ENCODE measurements at places on chromosomes 12 and 14. TPM values are rescaled to one million over a fixed set of nuclear protein-coding genes. Genes with fewer than 3 reads are reported as not detected.

CLEC12A gene
- total RNA-seq, result 7.5 TPM

ANKRD33 gene
- not detected for total RNA-seq

- no peak for DNase-seq
Observed at GRCh38 chr12:124637581-124637981, 70.2 kb upstream of the NCOR2 start.

GRCh38 chr14:78997811-78998210 is 827.6 kb downstream of the NRXN3 start:
- no peak for DNase-seq

- DNase-seq, result no peak
Observed at GRCh38 chr12:30965613-30965985, 39.1 kb downstream of the TSPAN11 start.

DNA sequence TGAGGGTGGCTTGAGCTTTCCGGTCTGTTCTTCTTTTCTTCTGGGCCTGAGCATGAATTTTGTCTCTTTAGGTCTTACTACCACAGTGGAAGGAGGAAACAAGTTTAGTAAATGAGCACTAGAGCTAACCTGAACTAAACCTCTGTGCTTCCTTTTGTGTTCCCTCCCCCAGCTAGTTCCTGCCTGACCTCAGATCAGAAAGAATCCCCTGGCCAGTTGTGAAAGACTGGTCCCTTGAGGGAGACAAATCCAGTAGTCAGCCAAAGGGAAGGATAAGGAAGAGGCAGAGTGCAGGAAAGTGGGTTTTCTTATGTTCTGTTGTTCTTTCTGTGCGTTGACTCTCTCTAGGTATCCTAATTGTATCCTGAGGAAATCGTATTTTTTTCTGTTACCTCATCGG is 17.5 kb downstream of the ZNF664 start:
- DNase-seq, result no peak

DNA sequence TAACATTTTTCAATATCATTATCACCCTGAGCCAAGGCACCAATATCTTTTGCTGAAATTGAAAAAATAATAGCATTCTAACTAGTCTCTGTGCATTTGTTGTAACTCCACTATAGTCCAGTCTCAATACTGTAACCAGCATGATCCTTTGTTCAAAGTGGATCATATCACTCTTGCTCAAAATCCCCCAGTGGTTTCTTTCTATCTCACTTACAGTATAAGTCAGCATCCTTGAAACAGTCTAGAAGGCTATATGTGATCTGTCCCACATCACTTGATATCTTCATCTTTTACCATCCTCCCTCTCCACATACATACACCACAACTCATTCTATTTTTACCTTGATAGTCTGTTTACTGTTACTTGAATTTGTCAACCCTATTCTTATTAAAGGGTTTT is 435.7 kb downstream of the CCER1 start:
- DNase-seq, result no peak

- no peak for DNase-seq
Observed at GRCh38 chr14:50085570-50086320, 30.6 kb downstream of the VCPKMT start.

TAS2R42 gene
- not detected for total RNA-seq

- no peak for DNase-seq
Observed at GRCh38 chr14:106417224-106418049, 891.1 kb downstream of the TMEM121 start.

HSPB8 gene
- 66.4 TPM for total RNA-seq

- DNase-seq, result no peak
Observed at GRCh38 chr12:126397071-126397581, 1331.9 kb downstream of the AACS start.

GRCh38 chr12:118371321-118372282 is 1.1 kb downstream of the TAOK3 start:
- DNase-seq, result no peak

- DNase-seq, result no peak
Observed at GRCh38 chr12:2692080-2692479, 102.7 kb upstream of the FKBP4 start.

CCNB1IP1 gene
- 22.1 TPM for total RNA-seq

DNA sequence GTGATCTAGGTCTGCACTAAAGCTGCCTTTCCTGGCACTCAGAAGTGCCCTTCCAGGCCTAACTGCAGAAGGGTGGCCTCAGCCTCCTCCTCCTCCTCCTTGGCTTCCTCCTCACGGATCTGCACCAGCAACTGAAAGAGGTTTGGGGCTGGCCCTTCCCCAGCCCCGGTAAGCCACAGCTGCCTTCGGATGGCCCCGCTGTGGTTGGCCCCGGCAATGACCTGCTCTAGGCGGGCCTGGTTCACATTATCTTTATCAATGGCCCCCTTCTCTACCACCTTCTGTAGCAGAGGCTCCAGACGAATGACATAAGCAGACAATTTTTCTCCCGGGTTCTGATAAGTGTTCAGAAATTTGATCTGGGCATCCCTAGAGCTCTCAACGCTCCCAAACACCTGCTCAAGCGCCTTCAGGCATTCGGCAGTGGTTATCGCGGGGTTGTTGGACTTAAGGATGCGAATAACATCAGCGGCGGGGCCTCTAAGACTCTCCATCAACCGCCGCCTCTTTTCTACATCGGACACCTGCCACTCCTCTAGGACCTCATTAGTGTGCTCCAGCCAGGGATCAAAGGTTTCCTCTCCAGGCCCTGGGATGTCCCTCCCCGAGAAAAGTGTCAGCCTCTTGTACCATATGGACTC is 1.5 kb downstream of the PNMA1 start:
- DNase-seq, result no peak

- DNase-seq, result no peak
Observed at GRCh38 chr12:64252681-64253080, 30.6 kb upstream of the KICS2 start.

DNA sequence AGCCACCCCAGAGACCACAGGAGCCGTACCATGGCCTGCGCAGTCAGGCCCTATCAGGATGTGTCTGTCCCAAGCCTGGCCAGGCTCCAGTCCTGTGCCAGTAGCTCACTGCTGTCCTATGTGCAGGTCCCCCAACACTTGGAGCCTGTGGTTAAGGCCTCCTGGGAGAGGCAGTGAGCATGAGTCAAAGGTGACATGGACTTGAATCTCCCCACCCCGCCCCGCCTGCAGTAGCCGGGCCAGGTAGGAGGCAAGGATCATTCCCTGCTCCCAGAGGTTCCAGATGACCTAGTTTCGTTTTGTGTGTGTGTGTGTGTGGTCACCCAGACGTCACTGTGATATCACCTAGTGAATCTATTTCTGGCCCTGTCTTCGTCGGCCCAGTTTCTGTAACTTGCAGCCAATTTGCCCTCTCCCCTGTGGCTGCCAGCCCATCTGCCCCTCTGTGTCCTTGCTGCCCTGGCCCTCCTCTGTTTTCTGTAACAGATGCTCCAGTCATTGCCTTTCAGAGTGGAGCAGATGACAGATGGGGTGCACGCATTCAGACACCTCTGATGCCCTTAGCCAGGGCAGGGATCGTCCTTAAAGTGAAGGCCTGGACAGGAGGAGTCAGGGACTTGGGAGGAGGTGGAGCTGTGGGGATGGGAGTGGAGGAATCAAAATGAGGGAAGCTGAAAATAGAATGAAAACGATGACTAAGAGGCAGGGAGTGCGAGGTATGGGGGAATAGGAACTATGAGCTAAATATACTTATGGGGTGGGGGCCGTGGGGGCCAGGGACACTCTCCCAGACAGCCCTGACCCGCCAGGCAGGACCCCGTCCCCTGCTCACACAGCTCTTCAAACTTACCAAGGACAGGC is 37.4 kb downstream of the SLC6A12 start:
- DNase-seq, result no peak

GRCh38 chr12:80162177-80162576 is 62.8 kb downstream of the OTOGL start:
- DNase-seq, result no peak

DNA sequence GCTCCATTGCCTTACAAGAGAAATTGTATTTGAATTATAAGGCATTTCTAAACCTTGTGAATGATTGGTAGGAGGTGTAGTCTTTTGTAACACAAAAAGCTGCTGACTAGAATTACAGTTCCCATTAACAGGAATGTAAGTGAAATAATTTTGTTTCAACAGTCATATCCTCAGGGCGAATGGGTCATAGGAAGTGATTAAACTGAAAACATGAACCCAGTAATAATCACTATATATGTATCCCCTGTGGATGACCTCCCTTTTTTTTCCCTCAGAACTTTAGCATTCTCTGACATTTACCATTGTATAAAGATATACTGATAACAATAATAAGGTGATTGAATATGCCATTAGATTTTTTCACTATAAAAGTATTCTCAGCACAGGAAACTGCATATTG is 312.3 kb downstream of the ATP23 start:
- DNase-seq, result no peak

DNA sequence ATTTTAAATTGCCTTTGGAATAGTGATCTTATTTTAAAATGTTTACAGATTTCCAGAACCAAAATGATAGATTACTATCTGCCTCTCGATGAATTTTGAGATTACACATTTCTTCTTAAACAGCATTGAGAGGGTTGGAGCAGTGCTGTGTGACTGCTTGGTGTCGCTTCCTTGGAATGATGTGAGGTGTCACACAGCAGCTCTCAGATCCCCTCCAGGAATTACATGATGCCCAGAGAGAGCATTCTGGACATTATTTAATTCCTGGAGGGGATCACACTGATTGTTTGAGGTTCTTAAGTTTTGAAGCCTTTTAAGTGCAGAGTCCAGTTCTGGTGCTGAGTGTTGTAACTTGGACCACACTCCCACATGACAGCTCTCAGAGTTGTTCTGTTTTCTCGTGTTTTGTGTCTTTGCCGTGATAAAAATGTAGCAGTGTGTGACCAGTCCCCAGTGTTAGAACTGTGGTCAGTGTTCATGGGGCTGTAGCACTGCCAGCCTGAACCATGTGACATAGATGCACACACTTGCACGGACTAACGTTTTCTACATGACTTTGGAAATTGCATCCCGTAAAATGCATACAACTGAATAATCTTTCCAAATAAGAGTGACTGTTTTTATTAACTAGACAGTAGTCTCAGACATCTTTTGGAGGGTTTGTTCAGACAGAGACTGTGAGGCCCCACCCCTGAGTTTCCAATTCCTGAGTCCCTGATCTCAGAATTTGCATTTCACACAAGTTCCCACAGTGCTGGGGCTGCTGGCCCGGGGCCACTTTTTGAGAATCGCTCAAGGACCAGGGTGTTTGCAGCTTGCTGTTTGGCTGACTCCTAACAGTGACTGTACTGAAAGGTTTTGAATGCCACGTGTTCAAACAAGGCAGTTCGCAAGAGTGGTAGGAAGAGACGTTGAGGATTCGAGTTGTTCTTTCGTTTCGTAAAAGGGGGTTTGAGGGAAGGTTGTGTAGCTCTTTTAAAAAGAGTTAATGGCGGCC is 26.0 kb downstream of the XRCC3 start:
- peak; percentile 76 for DNase-seq

LUM gene
- total RNA-seq, result 170 TPM

FOXN4 gene
- total RNA-seq, result not detected

DNA sequence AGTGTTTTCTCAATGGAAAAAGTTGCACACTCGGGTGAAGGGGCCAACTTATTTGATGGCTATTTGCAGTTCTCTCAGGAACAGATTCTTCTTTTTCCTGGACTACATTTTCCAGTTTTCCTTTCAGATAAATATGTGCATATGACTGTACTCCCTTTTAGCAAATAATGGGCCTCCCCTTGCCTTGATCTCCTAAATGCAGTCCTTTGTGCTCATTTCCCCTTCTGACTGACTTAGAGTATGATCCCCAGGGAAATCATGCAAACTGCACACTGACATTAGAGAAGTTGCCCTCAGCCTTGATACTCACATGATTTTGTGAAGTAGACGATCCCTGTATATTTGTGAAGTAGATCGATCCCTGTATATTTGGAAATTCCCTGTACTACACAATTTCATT is 492.9 kb upstream of the NOVA1 start:
- DNase-seq, result no peak

ZCCHC8 gene
- 14.9 TPM for total RNA-seq

RASSF9 gene
- total RNA-seq, result 1.5 TPM

DPF3 gene
- 0.64 TPM for total RNA-seq

- no peak for DNase-seq
Observed at GRCh38 chr12:57086493-57087009, 2.4 kb upstream of the NAB2 start.

KRT1 gene
- not detected for total RNA-seq

- no peak for DNase-seq
Observed at GRCh38 chr12:32120419-32120818, 13.8 kb downstream of the BICD1 start.

DNA sequence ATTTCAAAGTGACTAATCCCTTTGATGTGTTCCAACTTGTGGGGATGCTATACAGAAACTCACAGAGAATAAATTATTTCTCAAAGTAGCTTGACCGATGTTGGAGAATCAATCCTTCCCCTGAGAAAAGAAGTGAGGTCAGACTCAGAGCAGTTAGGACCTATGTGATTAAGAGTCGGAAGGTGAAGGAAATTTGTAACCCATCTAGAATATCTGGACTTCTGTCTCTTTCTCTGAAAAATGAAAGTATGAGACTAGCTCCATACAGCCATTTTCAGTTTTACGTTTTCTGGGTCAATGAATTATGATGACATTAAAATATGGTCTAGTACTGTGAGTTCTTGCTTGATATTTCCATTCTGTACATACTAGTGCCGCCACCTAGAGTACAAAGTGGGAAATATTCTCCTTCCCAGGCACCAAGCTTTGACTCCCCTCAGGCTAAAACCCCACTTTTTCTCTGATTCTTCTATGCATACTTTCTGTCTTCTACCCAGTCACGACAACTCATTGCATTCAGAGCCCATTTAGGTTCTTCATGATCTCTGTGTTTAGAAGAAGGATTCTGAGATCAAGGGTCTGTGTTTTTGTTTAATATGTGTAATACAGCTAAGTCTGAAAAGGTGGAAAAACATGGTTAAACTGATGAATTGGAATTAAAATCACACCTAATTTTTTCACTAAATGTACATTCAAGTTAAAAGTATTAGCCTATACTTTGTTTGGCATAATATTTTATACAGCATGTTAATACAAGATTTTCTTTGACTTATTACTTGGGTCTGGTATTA is 6.9 kb upstream of the NTS start:
- no peak for DNase-seq

DNA sequence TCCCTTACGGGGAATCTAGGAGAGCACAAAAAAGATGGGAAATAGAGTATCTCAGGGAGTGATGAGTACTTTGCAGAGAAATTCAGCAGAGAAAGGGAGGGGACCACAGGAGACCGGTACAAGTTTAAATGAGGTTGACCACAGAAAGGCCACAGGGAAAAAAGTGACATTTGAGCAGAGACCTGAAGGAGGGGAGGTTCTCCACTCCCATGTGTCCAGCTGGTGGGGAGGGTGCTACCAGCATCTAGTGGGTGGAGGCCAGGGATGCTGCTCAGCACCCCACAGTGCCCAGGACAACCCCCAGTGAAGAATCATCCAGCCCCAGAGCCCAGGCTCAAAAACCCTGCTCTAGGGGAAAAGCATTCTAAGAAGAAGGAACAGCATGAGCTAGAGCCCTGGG is 34.6 kb downstream of the TESC start:
- no peak for DNase-seq

DNA sequence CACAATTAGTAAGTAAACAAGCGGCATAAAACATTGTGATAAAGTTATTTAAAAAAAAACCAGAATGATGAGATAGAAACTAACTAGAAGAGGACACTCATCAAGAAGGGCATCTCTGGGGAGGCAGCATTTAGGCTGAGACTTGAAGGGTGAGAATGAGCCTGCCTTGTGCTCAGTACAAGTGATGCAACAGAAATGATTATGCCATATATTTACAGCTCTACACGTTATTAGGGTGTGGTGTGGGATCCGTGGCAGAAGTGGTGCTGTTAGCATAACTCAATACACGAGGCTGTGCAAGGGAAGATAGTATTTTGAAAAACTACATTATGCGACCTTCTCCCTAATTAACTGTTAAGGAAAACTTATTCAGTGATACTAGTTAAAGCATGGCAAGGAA is 178.5 kb upstream of the ATF7IP start:
- no peak for DNase-seq

Data from mesenteric fat pad (tissue), 1 donor.